ENCODE measurements at places on chromosomes 11 and 22.

GRCh38 chr11:119727523-119728151 is 1.4 kb downstream of the NECTIN1 start:
- DNase-seq = no peak

GRCh38 chr11:56889986-56890385 is 98.7 kb upstream of the OR5AK2 start:
- no peak for DNase-seq

GRCh38 chr11:72421351-72421750 is 13.0 kb downstream of the CLPB start:
- DNase-seq = no peak

- no peak for DNase-seq
Measured at GRCh38 chr11:127625402-127625801, 624.8 kb upstream of the KIRREL3 start.

DNA sequence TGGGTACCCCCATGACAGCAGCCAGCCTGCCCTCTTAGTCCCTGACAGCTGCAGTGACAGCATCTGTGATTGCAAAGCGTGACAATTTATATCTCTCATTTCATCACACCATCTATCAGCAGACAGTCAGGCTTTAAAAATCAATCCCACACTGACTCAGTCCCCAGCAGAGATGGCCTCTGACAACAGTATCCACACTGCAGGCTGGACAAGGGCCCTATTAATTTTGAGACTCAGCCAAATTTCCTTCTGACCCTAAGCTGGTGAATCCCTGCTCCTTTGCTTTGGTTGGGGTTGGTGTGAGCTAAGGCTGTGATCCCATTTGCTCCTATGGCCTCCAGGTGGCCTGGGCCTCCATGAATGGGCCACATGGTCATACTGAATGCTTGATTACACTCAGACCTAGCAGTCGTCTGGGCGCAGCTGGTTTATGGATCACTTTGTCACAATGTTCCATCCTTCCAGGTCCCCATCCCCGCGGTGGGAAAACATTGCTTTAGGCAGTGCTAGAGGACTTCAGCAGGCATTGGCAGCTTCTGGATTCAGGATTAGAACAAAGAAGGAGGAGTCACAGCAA is 68.2 kb upstream of the B3GAT1 start:
- no peak for DNase-seq

GRCh38 chr22:35418731-35419130 is 18.8 kb downstream of the MCM5 start:
- DNase-seq = no peak

GRCh38 chr11:14537134-14537599 is 17.0 kb upstream of the PSMA1 start:
- no peak for DNase-seq
